ENCODE measurements at places on chromosomes 7 and 10.

GRCh38 chr7:52992479-52993162 is 42.8 kb upstream of the POM121L12 start:
- DNase-seq = no peak

- DNase-seq = peak; percentile 13
These were observed 39.7 kb upstream of the TEX47 start for GRCh38 chr7:88835147-88835728.

GRCh38 chr7:35768346-35768745 is 32.5 kb upstream of the SEPTIN7 start:
- DNase-seq = peak; percentile 59

- no peak for DNase-seq
These were observed 534.0 kb downstream of the DNAJB6 start for GRCh38 chr7:157870644-157871290.

- DNase-seq = no peak
These were observed 156.0 kb downstream of the ZNF33B start for GRCh38 chr10:42482411-42482810.

DNA sequence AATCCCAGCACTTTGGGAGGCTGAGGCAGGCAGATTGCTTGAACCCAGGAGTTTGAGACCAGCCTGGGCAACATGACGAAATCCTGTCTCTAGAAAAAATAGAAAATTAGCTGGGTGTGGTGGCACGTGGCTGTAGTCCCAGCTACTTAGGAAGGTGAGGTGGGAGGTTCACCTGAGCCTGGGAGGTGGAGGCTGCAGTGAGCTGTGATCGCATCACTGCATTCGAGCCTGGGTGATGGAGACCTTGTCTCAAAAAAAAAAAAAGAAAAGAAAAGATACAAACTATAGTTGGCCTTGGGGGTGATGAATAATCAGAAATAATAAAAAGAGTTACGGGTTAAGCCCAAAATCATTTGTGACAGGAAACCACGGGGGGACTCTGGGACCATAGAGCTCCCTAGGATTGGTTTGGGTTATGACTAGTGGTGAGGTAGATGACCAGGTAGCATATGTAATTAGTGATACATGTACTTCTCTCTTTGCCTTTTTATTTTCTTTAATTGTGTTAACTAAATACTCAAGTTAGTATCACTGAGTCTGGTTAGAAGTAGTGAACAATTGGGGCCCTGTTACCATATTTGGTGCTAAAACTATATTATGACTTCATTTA is 10.4 kb upstream of the ASCC1 start:
- DNase-seq = no peak

GRCh38 chr10:74675484-74675883 is 150.9 kb upstream of the KAT6B start:
- no peak for DNase-seq

- no peak for DNase-seq
These were observed 51.0 kb downstream of the SKAP2 start for GRCh38 chr7:26813432-26813831.

DNA sequence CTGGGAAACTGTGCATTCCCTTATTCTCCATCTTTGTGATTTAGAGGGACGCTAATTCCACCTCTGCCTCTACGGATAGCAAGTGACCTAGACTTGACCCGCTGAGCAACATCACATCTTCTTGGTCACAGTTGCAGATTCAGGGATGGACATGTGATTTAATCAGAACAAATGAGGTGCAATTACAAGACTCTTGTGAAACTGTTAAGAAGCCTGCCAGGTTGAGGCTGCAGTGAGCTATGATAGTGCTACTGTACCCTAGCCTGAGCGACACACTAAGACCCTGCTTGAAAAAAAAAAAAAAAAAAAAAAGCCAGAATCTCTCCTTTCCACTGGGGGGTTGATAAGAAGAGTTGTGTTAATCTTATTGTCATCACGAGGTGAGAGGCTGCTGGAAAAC is 14.4 kb downstream of the MPLKIP start:
- no peak for DNase-seq

DNA sequence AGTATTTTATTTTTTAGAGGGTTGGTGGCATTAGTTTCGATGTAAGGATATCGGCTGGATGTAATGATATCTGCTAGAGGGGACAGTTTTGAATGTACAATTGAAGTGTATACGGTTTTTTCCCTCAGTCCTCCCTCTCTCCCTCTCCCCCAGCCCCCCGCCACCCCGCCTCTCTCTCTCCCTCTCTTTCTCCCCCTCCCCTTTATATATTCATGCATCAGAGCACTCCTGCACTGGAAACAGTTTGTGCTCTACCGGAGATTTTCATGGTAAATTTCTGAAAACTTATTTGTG is 1.6 kb downstream of the GLCCI1 start:
- DNase-seq = no peak

- DNase-seq = no peak
These were observed 87.9 kb downstream of the KIF20B start for GRCh38 chr10:89789188-89789877.

GRCh38 chr7:98500764-98501163 is 99.9 kb upstream of the BAIAP2L1 start:
- DNase-seq = no peak

DNA sequence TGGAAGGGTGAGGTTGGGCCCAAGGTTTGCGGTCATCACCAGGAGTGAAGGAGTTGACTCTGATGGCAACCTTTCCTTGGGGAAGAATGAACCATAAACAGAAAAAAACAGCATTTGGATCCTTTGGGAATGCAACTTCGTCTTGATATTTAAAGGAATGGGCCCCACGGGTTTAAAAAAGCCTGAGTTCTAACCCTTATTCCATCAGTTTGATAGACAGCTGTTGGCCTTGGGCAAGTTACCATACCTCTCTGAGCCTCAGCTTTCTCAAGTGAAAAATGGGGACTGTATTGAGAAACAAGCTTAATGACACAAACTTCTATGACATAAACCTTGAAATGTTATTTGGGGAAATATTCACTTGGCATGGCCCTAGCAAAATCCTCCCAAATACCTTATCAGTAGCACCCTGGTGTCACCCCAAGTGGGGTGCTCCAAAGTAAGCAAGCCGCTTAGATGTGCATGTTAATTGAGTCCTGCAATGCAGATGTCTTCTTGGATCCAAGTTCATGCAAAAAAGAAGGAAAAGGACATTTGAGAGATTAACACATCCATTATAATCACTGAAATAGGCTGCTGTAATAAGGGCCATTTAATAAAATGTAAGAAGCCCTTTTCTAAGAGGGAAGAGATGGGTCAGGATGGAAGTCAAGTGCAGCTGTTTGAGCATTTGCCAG is 13.8 kb downstream of the MXI1 start:
- DNase-seq = no peak

GRCh38 chr7:123787220-123788007 is 38.6 kb upstream of the WASL start:
- no peak for DNase-seq

DNA sequence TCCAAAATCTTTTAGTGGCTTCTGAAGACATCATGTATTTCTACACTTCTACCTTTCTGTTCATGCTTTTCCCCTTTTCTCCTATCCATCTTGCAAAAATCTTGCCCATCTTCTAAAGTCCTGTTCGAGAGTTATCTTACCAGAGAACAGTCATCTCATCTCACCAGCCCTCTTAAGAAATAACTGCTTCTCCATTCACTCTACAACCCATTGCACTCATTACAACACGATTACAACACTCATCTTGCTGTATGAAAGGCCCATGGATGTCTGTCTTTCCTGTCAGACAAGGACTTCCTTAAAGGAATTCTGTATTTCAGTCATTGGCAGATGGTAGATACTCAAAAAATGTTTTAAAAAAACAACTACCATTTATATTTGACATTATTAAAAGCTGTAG is 30.8 kb downstream of the ZNF438 start:
- DNase-seq = no peak

DNA sequence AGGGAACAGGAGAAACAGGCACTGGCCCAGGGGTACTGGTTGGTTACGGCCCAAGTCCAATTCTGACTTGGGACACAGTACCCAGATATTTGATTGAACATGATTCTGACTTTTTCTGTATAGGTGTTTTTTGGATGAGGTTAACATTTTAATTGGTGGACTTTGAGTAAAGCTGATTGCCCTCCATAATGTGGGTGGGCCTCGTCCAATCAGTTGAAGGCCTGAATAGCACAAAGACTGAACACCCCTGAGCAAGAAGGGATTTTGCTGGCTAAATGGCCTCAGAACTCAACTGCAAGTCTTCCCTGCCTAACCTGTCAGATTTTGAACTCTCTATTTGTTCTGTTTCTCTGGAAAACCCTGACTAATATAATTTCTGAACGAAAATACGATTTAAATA is 222.6 kb downstream of the TEX36 start:
- DNase-seq = no peak

- peak; percentile 26 for DNase-seq
These were observed at the start of the genes ACTR3C and LRRC61 for GRCh38 chr7:150322833-150323681. TSS of gene ACTR3C (minus strand) at chr7:150323545. CDS start at chr7:150295296, 28,249 bp downstream. TSS of gene LRRC61 (plus strand) at chr7:150323355. CDS start at chr7:150336862, 13,507 bp downstream.

GRCh38 chr10:43901744-43902504 is 253.2 kb upstream of the ZNF32 start:
- DNase-seq = no peak

DNA sequence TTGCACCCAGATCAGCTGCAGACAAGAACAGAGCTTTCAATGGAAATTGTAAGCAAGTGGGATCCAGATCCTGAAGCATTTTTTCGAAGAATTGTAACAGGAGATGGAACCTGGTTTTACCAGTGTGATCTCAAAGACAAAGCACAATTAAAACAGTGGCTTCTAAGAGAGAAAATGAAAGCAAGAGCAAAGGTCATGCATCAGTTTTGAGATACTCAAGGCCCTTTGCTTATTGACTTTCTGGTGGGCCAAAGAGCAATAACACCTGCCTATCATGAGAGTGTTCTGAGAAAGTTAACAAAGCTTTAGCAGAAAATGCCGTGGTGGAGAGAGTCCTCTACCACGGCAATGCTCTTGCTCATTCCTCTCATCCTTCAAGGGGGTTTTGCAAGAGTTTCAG is 194.8 kb downstream of the TMEM178B start:
- no peak for DNase-seq

DNA sequence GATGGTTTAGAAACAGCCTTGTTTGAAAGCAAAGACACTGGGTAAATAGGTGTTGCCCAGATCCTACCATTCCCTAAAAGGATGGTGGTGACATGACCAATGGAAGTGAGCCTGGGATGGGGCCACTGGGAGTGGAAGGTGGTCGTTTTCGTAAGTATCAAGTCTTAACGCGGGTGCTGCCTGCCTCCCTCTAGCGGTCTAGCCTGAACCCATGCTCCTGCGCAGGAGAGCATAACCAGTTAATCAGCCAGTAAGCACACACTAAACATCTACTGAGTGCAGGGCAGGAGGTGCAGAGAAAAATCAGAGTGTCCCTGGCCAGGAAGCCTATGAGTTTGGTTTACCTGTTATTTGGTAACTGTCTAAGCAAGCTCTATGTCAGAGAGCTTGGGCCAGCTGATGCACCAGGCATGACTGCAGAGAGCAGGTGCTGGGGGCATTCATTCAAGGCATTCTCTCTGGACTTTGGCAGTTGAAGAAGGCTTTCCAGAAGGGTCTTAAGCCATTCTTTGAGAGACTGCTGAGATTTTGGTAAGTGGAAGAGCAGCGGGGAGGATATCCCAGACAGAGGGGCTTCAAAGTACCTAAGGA is 930 bp downstream of the GARIN1A start:
- no peak for DNase-seq

GRCh38 chr7:121369462-121369861 is 26.6 kb downstream of the FAM3C start:
- DNase-seq = no peak

DNA sequence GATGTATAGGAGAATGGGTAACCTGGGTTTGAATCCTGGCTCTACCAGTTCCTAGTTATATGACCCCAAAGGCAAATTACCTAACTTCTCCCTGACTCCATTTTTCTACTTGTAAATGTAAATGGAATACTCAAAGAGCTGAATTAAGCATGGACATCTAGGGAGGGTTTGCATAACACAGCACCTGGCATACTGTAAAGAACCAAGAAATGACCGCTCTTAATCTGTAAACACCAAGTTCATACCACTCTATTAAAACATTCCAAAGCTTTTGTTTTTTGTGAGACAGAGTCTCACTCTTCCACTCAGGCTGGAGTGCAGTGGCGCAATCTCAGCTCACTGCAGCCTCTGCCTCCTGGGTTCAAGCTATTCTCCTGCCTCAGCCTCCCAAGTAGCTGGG is 19.6 kb downstream of the MPP7 start:
- no peak for DNase-seq

GRCh38 chr7:41641011-41641664 is 61.8 kb downstream of the INHBA start:
- DNase-seq = no peak

Measured in NCI-H446 (cell line).